Posterior vena cava (tissue), 2 donors: ENCODE measurements at places on chromosomes 5 and 9.

DNA sequence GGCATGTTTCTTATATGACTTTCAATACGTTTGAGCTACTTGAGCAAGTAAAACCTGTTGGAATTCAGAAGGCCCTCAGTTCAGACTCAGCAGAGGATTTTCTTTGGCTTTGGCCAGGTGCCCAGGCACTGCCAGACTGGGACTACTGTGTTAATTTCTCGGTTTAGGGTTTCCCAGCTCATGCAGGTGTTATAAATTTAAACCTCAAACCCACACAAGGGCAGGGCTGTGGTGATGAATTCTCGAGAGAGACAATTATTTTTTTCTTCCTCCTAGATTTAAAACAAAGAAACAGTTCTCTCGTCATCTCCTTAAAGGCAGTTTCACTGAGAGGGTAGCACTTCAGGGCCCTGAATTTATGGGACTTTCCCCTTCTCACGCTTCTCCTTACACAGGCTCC is 406.0 kb upstream of the PIK3R1 start:
- DNase-seq: no peak

- DNase-seq: no peak
Observed at GRCh38 chr5:113084402-113085083, 107.9 kb downstream of the DCP2 start.

GRCh38 chr5:32387211-32387610 is 57.3 kb downstream of the ZFR start:
- DNase-seq: no peak

- peak; percentile 29 for DNase-seq
Observed at GRCh38 chr5:133120156-133120750, 68.4 kb downstream of the HSPA4 start.

DNA sequence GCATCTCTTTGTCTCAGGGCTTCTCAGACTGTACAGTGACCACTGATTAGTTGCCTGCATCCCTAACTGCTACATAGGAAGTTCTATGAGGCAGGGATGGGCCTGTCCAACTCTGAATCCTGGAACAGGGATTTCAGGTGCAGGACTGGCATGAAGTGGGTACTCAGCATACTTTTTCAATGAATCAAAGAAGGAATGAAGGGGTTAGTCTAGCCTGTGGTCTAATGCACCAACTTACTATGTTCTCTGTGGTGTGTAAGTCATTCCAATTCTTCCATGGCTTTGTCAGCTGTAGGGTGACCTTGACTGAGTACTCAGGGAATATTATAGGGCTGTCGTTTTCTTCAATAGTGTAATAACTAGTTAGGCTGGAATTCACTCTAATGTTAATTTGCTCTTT is 8.3 kb downstream of the COL15A1 start:
- no peak for DNase-seq

GRCh38 chr5:61897251-61897650 is 408.8 kb upstream of the KIF2A start:
- DNase-seq: no peak

DNA sequence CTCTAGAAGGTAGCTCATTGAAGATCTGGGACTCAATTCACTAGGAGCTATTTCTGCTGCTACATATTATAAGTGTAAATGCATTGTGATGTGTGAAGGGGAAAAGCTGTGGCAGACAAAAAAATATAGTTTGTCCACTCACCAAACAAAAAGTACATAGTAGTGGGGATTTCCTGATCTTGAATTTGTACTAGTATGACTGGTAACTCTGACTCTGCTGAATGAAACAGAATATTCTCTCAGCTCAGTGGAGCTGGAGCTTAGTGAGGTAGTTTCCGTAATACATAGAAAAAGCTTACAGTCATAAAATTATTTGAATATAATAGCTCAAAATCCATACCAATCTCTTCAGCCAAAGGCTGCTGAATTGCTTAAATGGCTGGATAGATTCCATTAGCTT is 455.6 kb upstream of the CD180 start:
- no peak for DNase-seq

DNA sequence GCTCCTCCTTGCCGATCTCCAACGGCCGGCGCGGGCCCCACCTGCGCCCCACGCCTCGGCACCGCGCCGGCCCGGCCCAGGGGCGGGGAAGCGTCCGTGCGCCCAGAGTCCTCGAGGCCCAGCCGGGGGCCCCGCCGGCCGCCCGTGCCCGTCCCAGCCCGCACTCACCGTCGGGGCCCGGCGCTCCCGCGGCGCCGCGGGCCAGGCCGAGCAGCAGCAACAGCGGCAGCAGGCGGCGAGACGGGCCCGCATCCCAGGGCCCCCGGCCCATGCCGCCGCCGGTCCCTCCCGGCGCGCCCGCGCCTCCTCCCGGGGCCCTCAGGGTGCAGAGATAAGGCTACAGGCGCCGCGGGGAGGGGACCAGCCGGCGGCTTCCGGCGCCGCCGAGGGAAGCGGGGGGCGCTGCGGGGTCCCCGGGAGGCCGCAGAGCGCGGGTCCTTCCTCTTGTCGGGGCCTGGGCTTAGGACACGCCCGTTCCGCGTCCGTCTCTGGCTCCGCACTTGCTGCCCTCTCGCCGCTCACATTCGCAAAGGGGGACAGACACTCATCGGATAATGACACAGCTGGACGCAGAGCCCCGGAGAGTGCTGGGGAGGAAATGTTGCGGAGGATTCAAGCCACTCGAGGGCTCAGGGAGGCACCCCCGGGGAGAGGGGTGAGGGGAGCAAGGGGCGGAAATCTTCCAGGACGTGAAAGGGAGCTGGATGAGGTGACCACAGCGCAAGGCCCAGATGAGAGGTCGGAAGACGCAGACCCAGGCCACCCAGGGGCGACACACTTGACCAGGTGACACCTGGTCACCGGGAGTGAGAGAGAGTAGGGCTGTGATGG is at the start of gene SUSD1:
SUSD1 (minus strand) TSS at position 333 of the 831 bp plus-strand sequence; CDS start at position 271, 62 bp downstream.
- DNase-seq: peak; percentile 86

GRCh38 chr5:115577741-115578140 is 24.5 kb downstream of the TICAM2 start:
- DNase-seq: no peak

- no peak for DNase-seq
Observed at GRCh38 chr5:98468188-98468869, 305.1 kb upstream of the RGMB start.

DNA sequence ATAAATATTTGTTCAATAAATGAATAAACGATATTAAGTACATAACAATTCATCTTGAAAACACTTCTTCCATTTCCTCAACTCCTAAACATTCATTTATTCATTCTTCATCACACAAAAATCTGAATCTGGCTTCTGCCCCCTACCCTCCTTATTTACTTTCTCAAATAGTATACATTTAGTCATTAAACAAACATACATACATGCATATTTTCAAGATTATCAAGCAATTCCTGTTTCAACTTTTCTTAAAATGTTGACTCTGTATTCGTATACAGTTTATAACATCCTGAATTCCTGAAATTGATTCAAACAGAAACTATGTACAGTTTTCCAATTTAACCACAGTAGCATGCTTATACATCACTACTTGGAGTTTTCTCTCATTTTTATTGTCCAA is 129.0 kb downstream of the MUSK start:
- DNase-seq: no peak

- no peak for DNase-seq
Observed at GRCh38 chr5:104018299-104018698, 455.7 kb upstream of the NUDT12 start.

- no peak for DNase-seq
Observed at GRCh38 chr5:14276380-14276779, 133.2 kb downstream of the TRIO start.

- DNase-seq: no peak
Observed at GRCh38 chr5:74725331-74725730, 40.3 kb downstream of the HEXB start.

- DNase-seq: no peak
Observed at GRCh38 chr9:92611621-92612285, 58.2 kb downstream of the IPPK start.

GRCh38 chr5:139668924-139669661 is 20.9 kb downstream of the CXXC5 start:
- no peak for DNase-seq

DNA sequence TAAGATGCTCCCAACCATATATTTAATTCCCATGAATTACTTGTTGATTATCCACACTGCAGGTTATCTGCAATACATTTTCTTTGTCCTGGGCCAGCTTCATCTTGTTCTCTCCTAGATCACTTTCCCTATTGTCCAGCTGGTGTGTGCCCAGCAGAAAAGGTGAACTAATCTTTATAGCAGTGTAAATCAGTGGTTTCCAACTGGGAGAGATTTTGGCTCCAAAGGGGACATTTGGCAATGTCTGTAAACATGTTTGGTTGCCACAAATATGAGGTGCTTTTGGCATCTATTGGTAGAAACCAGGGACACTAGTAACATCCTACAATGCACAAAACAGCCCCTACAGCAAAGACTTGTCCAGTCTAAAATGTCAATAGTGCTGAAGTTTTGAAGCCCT is 20.1 kb upstream of the ERBIN start:
- DNase-seq: no peak

DNA sequence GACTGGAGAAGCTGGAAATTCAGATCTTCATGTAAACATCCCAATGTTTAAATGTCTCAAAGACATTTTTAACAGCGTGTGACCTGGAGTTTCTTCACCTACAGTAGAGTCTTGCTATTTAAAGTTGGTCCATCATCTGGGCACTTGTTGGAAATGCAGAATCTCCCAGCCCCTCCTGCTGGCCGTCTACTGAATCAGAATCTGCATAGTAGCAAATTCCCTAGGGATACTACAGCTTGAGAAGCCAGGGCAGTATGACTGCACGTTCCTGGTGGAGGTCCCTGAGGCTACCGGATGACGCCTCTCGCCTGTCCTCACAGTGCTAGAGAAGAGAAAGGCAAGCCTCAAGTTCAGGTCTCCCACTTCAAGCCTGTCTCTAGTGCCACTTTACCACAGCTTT is 15.7 kb downstream of the SAP30L start:
- peak; percentile 25 for DNase-seq

DNA sequence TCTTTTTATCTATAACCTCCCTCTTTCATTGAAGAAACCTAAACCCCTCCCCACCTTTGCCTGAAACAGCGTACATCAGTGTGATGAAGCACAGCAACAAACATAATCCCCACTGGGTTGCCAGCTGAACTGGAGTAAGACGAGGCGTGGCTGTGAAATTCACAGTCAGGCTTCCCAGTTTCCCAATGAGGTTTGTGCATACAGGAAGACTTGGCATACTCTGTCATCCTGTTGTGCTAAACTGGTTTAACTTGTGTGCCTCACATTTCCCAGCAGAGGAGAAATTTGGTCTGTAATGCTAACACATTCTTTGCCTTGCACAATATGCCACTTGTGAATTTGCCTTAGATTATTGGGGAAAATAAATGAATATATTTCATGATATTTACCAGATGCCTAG is 121.5 kb downstream of the SV2C start:
- DNase-seq: no peak

DNA sequence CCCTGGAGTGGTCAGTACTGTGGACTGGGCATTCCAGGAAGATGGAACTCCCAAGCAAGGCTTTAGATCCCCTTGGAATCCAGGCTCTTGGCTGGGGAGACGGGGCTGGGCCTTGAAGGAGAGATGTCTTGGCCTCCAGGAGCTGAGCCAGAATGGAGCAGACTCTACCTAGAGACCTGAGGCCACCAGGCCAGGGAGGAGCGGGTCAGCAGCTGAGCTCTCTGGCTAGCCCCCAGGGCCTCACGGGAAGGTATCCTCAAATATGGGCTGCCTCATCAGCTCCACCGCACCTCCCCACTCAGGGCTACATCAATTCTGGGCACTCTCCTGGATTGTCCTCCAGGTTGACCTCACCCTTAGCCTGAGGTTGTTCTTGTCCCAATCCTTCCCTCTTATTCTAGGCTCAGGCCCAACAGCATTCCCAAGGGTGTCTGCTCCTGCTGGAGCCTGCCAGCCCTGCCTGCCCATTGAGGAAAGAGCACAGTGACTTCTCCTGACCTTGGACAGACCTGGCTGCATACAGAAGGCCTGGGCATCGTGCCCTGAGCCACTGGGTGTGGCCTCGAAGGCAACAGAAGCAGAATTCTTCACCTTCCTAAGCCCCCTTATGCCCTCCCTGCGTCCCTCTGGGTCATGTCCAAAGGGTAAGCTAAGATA is 3.0 kb upstream of the PDLIM4 start:
- peak; percentile 80 for DNase-seq

DNA sequence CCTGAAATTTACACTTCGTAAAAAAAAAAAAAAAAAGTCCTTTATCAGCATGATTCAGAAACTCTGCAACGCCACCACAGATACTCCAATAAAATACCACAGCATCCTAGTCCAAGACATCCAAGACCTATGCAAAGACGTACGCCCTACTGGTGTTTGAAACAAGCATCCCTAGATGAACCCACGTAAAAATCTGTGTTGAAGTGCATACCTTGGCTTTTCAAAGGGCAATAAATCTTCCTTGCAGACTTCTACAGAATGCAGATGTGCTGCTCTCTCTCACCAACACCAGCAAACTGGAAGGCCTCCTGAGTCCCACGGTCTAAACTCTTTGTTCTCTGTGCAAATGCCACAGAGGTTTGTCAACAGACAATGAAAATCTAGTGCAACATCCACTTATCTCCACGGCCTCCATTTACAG is 38.8 kb downstream of the MYO10 start:
- no peak for DNase-seq

DNA sequence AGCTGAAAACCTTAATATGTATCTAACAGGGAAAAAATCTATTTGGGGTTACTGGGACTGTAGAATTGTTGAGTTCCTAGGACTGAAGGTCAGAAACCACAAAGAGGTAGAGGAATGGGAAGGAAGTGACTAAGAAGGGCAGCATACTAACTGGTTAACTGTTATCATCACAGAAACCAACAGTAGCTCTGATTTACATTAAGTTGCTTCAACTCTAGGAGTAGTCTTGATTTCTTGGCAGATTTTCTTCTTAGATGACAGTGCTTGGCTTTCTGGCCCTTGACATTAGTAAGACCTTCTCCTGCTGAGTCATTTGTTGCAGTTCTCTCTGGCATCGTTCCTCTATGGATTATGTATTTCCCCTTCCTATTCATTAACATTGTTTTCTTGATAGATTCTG is 116.1 kb upstream of the RASA1 start:
- no peak for DNase-seq

DNA sequence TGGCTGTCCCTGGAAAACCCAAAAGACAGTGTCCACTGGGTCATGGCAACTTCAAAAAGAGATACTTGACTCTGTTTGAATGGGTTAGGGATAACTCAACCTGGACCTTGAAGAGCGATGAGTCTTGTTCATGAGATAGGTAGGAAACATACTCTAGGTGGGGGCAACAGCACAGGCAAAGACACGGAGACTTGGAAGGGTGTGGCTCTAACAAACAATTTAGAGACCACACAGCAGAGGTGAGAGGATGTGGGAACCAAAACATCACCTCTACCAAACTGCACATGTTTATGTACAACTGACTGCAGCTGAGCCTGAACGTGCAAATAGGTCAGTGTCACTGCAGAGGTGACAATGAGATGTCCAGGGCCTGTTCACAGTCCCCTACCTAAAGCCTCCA is 247.7 kb upstream of the ADRA1B start:
- no peak for DNase-seq
